ENCODE measurements at places on chromosomes 2 and 18.

DNA sequence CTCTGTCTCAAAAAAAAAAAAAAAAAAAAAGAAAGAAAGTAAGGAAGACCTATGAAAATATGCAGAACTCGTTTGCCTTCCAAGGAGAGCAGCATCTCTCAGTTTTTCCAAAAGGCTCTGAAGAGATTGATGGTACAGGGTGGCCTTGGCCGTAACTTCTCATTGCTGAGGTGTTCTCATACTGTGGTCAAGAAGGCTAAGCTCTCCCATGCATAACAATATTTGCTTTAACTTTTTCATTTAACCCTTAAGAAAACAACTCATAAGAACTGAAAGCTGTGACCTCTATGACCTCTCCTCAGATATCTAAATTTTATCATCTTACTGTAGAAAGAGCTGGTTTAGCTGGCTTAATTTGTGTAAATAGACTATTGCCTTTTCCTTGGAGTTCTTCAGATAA, 37.1 kb upstream of the GATA6 start:
- DNase-seq, result no peak

DNA sequence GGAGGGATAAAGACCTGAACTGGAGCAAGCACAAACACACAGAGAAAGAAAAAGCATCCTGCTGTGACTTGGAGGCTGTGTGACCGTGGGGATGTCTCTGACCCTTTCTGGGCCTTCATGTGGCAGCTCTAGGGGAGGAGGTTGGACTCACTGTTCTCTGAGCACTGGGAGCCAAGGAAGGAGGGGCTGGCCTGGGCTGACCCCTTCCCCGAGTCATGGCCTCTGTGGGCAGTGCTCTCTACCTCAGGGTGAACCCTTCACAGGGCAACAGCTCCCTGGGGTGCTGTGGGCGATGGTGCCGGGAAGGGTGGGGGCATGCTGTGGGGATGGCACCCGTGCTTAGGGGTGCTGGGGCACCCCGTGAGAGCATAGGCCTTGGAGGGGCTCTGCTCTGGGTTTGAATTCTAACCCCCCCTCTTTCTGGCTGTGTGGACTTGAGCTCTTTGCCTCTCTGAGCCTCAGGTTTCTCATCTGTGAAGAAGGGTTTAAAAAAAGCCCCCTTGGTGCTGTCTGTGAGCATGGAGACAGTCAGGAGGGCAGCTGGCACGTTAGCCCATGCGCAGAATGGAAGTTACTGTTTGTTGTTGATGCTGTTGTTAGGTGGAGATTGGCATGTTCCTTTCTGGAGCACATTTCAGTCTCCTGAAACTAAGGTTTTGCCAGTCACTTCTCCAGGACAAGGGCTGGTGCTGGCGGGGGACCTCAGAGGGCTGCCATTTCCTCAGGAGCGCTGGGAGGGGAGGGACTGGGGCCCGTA, 700 bp downstream of the TOGARAM2 start:
- DNase-seq, result no peak

DNA sequence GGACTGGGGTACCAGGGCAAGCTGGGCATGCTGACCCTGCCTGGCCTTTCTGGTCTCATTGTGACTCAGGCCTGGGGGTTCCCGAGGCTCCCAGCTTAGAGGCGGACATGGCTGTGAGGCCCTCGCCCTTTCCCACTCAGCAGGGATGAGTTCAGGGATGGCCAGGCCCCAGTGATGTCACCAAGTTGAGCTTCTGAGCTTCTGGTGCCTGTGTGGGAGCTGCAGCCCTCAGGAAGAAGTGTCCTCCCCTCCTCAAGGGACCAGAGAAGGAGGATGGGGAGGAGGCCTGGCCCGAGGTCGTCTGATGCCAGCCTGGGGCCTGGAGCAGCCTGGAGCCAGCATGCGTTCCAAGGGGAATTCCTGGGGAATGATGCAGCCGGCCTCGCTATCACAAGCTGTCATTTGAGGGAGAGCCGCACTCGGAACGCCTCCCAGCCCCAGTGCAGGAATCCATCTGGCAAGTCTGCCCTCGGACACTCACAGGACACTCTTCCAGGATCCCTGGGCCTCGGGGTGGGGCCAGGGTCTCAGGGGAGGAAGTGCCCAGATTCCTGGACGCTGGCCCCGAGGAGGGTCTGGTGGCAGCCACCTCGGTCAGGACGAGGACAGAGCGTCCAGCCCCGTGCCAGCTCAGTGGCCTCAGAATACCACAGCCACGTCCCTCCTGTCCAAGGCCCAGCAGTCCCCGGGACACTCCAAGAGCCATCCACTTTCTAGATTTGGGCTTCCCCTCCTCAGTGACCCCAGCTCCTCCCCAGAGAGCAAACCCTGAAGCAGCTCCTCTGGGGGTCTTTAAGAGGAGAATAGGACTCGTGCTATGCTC, 61.2 kb upstream of the GPC1 start:
- DNase-seq, result no peak

DNA sequence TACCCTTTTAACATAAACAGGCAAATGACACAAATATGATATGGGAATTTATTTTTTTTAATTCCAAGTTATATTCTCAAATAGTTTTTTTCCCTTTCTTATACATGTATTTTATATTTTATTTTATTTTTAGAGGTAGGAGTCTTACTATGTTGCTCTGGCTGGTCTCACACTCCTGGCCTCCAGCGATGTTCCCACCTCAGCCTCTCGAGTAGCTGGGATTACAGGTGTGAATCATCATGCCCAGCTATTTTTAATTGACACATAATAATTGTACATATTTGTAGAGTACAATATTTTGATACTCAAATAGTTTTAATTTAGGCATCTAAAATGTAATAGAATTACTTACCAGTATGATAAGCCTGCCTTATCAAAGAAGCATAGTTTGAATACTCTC, 12.2 kb downstream of the BAZ2B start:
- DNase-seq, result no peak

GRCh38 chr2:145752091-145752806, 1232.3 kb upstream of the ZEB2 start:
- no peak for DNase-seq
